NCI-H2081 treated with DMSO at 0.1 percent for 48 hours (cell line): ENCODE measurements at places on chromosomes 7 and 10.

DNA sequence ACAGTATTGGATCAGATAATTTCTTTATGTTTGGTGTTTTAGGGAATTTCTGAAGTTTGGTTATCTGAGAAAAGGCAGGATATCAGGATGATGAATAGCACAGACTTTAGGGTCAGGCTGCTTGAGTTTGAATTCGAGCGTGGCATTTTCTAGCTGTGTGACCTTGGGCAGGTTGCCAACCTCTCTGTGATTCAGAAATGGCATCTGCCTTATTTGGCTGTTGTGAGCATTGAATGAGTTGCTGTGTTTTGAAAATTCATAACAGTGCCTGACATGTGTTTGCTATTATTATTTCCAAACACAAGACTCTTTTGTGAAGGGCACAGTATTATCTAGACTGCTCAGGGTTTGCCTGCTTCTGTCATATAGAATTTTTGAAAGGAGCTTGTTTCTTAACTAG, 66.9 kb downstream of the NXPH1 start:
- DNase-seq = no peak

DNA sequence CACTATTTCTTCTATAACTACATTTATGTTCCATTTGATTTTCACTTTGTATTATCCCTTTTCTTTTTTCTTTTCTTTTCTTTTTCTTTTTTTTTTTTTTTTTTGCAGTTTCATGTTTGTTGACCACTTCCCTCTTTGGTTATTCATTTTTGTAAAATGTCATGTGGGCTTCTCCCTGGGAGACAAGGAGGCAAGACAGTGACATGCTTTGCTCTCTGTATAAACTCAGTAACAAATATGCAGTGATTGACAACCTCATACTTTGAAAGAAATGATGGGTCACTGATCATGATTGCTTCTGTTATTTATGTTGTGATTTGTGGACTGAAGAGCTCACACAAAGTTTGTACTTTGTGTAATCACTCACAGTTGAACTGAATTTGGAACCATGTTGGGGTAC, 90.2 kb upstream of the ABI1 start:
- DNase-seq = no peak

DNA sequence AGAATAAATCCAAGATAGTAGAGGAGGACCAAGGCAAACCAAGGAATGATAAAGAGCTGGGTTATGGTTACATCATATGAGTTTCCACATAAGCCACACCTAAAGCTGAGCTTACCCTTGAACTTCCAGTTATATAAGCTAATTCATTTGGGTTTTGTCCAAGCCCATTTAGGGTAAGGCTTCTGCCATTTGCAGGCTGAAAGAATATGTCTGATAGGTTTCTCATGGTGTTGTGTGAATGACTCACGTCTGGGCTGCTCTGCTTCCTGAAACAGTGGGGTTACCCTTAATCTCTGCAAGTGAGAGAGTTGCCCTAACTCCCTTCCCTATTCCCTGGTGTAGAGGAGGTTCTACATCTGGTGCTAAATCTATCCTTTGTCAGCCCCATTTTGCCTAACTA, 60.8 kb downstream of the PTTG1IP2 start:
- no peak for DNase-seq

DNA sequence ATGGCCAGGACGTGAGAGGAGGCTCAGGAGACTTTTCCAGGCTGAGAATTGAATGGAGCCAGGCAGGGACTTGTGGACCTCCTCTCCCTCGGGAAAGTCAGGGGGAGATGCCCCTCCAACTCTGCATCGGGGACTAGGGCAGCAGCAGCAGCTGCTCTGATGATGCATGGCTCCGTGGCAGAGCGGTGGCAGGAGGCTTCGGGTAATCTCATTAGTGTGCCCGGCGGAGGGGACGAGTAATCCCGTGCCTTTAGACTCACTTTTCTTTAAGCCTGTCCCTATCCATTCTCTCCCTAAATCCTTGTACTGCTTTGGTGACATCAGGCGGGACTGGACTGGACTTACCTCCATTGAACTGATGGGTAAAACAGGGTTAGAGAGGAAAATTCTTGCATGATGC, 75.1 kb downstream of the ZMIZ1 start:
- no peak for DNase-seq

GRCh38 chr7:36219429-36219828, 66.4 kb downstream of the EEPD1 start:
- no peak for DNase-seq

DNA sequence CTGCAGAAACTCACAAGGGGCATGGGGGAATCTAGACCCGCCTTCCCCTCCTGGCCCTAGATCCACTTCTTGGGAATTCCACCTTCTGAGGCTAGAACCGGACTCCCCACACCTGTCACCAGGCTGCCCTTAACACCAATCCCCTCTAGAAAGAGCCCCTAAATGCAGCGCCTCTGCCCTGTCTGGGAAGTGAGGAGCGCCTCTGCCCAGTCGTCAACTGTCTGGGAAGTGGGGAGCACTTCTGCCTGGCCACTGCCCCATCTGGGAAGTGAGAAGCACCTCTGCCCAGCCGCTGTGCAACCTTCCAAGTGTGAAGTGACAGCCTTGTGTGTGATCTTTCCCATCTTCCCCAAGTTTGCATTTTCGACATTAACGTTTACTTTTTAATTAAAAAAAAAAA, 8.8 kb downstream of the RCC1L start:
- no peak for DNase-seq

DNA sequence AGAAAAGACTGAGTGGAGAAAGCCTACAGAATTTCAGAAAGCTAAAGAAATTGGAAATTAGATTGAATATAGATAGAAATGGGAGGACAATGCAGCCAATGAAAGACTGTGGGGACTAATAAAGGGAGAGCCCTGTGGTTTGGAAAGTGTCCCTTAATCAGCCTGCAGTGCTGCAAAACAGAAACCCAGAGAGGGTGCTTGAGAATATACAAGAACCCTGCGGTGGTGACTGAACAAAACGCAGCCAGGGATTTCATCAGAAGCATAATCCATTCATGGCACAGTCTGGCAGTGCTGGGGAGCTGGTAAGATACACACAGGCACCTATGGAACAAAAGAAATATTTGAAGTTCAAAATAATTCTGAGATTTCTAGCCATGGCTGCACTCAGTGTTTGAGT, 19.1 kb downstream of the CEP41 start:
- peak; percentile 73 for DNase-seq

- peak; percentile 25 for DNase-seq
Measured at GRCh38 chr10:73413108-73413527, 740 bp downstream of the ANXA7 start.
